Upper lobe of left lung (tissue), 6 donors: ENCODE measurements at places on chromosomes 2 and 18.

DNA sequence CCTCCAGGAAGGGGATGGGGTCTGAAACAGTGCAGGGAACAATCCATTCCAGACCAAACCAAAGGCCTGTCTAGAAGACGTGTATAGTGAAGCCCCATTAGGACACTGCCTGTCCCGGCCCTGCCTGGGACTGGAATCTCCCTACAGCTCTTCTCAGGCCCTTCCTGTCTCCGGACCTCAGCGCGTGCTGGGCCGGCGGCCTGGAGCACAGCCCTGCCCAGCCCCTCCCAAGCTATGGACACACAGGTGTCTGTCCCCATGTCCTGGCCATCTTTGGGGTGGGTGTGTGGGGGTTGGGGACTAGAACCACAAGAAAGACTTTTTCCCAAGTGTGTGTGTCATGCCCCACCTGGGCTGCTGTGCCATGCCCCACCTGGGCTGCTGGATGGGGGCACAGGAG is 51.8 kb downstream of the KIF1A start:
- DNase-seq: peak; percentile 55

DNA sequence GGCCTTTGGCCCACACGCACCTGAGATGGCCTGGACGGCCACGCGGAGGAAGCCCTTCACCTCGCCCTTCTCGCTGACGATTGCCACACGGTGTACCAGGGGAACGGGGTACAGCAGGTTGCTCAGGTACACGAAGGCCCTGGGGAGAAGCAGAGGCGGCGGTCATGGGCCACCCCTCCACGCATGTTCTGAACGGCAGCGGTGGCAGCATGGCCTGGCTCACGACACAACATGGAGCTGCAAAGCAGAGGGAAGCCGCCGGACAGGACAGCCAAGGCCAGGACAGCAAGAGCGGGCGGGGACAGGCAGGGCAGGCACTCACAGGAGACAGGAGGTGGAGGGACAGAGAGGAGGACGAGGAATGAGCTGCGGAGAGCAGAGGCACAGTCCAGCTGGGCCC is 58.7 kb downstream of the AQP12A start:
- no peak for DNase-seq

DNA sequence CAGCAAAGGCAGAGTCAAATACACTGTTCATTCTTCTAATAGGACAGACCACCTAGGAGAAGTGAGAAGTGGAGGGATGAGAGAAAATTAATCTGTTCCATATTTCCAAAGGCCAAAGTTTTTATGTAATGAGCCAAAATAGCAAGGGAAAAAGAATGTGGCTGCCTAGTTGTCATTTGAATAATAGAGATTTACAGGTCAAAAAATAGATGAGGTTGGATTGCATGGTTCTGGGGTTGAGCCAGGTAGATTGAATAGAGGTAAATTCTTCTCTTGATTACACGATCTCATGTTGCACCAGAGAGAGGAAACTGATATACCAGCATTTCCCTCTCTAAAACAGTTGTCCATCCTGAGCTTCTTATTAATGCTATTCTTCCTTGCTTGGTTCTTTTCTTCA is 325.8 kb downstream of the CCDC178 start:
- DNase-seq: no peak

- no peak for DNase-seq
These were observed 101.0 kb downstream of the HRH4 start for GRCh38 chr18:24561369-24561965.

GRCh38 chr2:134491771-134492441 is 226.9 kb downstream of the TMEM163 start:
- no peak for DNase-seq

GRCh38 chr18:12882453-12883371 is 1.3 kb downstream of the PTPN2 start:
- no peak for DNase-seq

DNA sequence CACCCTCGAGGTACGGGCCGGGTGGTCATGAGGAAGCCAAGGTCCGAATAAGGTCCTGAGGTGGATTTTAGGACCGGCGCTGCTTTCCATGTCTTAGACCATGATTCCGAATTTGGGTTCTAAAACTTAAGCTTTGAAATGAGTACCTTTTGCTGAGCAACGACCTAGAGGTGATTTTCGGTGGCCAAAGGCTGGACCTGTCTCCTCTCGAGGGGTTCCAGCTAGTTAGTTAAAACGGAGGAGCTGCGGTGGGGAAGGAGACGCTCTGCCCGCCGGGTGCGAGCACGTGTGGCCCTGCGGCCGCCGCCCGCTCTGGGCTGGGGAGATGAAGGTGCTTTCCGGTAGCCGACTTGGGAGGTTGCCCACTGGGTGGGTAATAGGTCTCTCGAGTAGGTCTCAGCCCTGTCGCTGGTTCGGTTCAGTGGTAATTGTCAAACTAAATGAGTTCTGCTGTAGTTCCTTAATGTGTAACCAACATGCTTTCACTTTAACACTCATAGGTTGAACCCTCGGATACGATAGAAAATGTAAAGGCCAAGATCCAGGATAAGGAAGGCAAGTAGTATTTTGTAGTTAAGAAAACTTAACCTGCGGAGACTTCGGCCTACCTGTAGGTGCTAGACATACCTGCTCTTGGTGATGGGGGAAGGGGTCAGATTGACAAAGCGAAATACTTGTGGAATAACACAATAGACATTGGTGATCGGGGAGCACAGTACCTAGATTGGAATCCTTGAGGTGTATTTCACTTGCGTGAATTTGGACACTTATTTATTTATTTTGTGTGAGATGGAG is 572 bp downstream of the RPS27A start:
- peak; percentile 88 for DNase-seq

DNA sequence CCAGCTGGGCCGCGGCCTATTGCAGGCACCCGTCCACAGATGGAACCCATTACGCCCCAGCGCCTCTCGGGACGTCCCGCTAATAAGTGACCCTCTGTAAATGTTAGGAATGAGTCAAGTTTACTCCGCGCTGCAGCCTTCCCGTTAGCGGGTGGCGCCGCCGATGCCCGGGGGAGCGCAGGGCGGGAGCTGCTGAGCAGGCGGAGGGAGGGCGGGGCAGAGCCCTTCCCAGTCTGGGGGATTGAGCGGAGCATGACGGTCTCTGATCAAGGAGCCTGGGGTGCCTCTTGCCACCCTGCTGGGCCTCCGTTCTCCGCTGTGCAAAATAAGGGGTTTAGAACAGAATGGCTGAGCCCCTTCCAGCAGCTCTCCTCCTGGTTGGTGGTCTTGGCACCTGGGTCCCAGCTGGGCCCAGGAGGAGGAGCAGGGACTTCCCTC is 10.5 kb downstream of the CROCC2 start:
- peak; percentile 90 for DNase-seq

DNA sequence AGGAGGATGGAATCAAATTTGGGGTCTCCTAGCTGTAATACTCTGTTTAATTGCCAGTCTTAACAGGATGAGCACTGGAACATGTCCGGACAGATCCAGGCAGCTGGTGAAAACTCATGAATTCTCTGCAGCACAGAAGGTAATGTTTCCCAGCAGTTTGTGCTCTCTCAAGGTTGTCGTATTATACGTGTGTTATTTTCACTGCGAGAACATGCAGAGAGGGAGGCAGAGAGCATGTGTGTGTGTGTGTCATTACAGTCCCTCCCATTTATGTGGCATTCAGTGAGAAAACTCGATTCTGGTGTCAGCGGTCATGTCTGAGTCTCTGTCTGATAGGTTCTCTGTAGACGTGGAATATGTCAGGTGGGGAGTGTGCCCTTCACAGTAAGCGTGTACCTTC is 150.2 kb upstream of the POU3F3 start:
- no peak for DNase-seq

DNA sequence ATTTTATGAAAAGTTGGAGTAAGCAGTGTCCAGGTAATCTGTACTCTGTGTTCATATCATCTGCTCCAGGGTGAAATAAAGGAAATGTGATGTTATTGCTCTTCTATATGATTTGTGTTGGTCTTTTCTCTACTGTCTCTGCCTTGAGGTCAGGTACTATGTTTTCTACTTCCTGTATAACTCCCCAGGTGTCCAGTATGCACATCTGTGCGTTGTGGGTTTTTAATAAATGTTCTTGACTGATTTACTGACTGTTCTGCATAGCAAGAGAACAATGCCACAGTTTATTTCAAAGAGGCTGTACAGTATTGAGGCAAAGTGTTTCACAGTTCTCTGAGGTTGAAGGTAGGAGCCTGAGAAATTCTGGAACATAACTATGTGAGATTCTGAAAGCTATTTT is 89.7 kb downstream of the BABAM2 start:
- DNase-seq: no peak

- no peak for DNase-seq
These were observed 32.9 kb downstream of the ACTR3 start for GRCh38 chr2:113922784-113923183.

DNA sequence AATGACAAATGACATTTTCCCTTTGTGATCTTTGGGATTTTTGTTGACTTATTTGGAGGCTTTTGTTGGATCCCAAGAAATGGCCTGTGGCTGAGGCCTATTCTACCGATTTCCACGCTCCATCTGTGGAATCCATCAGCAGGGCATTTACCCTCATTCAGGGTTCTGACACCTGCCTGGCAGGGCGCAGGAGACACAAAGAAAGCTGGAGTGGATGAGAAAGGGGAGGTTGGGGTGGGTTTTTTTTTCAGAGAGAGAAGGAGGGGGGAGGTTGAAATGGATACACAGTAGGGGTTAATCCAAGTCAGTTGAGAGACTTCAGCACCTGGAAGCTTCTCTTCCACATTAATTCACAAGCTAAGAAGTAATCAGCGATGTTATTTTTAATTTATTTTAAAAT is 59.7 kb downstream of the PAX3 start:
- DNase-seq: no peak

DNA sequence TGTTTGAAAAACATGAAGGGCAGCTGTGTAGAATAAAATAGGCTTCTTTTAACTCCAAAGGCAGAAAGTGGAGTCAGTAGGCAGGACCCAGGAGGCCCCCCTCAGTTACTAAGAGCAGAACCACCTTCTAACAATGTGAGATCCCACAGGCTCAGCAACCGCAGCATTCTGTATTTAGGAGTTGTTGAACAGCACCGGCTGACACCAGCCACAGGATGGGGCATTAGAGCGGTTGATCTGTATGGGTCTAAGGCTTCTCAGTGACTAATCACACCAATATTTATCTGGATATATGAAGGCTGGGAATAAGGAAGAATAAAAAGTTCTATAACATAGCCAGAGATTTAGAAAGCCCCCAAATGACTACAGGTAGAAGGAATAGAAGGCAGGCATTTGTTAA is 51.7 kb downstream of the MYO5B start:
- DNase-seq: no peak

DNA sequence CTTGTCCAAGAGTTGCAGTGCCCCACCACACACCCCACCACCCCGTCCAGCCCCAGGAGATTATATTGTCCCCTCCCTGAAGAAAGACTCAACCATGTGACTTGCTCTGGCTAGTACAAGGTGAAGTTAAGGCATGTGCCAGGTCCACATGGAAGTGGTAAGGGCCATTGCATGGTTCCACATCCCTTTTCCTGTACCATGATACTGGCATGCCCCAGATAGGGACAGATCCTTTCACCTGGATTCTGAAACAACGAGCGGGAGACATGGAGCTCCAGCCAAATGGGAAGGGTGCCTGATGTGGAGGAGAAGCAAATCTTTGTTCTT is 141.5 kb upstream of the APCDD1 start:
- DNase-seq: no peak

DNA sequence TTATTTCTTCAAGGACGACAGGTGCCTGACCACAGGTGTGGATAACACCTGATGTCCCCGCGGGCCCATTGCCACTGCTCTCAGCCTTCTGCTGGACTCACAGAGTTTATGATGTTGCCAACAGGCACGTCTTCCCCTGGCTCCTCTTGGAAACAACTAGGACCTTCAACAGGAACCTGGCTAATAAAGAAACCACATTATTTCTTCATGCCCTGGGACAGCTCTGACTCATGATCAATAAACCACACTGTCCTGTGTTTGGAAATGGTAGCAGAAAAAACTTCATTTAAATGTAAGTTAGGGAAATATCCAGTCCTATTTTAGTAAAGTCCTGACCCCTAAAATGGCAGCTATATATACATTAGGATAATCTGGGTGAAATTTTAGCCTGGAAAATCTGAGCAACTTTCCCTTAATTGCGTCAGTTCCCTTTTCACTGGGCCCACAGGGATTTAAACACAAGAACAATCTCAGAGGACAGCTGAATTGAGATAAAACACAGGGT is 158.9 kb downstream of the VAPA start:
- DNase-seq: no peak

- DNase-seq: peak; percentile 46
These were observed 4.1 kb upstream of the TMEM177 start for GRCh38 chr2:119674711-119675500.

- peak; percentile 92 for DNase-seq
These were observed 784 bp downstream of the ROCK1 start for GRCh38 chr18:21110713-21111345.

GRCh38 chr2:198324071-198324470 is 519.7 kb downstream of the PLCL1 start:
- DNase-seq: no peak

- DNase-seq: peak; percentile 63
These were observed 501 bp downstream of the LPIN1 start for GRCh38 chr2:11746807-11747459.
